Activated CD4-positive, alpha-beta memory T cell treated with anti-CD3 and anti-CD28 coated beads for 36 hours (primary cell): ENCODE measurements at places on chromosomes 16 and 17. TPM values are rescaled to one million over a fixed set of nuclear protein-coding genes. Genes with fewer than 3 reads are reported as not detected.

DNA sequence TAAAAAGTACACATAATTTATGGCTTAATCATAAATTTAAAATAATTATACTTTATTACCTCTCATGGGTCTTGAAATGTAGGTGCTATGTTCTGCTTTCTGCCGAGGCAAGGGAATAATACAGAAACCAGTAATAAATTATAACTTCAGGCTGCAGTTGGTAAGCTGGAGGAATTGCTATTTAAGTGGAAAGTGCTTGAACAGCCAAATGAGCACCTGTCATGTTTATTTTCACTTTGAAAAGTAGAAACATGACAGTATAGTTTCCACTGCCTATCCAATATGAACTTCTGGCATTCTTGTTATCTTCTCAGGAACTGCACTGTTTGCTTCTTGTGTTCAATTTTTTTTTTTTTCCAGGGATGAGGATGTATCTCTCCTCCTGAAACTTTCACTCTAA lies 146.0 kb downstream of the FTO start:
- H3K4me1 ChIP-seq, result peaks cover 10% of the 10 kb centered on the region
- H3K27ac ChIP-seq, result no peak overlapping the region
- peaks cover 28% of the 10 kb centered on the region for H3K36me3 ChIP-seq
- H3K27me3 ChIP-seq, result no peaks in the 10 kb centered on the region

DNA sequence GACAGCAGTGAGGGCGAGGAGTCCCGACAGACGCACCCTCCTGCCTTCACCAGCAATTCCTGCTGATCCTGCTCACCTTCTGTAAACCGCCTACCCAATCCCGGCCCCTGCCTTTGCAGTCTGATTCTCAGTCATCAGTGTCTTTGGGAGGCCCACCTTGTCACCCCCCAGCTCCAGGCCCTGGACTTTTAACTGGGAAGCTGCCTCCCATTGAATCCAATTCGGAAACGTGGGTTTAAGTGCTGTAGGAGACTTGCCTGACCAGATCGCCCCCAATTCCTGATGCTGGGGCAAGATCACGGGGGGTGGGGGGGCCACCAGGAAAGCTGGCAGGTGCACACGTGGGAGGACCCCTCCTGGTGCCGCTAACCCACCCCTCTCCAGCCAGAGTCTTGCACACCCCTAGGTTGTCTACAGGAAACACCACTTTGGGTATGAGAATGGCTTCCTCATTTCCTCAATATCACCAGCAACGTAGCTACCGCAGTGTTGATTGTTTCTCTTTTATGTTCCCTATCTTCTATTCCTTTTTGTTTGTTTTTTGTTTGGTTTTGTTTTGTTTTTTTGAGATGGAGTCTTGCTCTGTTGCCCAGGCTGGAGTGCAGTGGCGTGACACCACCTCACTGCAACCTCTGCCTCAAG lies 46.6 kb upstream of the CMIP start:
- H3K4me1 ChIP-seq, result no peaks in the 10 kb centered on the region
- no peaks in the 10 kb centered on the region for H3K27me3 ChIP-seq
- H3K4me3 ChIP-seq, result no peak overlapping the region
- H3K36me3 ChIP-seq, result no peaks in the 10 kb centered on the region

DNA sequence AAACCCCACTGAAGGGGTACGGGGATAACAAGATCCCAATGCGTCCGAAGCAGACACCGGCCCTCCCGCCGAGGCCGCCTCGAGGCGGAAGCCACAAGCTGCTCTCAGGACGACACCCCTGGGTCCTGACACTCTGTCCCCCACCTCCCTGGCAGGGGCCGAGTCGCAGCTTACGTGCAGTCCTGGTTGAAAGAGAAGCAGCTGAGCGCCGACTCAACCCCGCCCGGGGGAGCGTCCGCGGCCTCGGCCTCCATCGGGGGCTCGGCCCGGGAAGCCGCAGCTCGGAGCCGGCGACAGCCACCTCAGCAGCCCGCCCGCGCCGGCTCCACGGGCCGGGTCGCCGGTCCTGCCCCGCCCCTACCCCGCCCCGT lies at the start of gene WIPI1:
Gene WIPI1 (minus strand): TSS at position 329 of the 371 bp plus-strand sequence. CDS start 75 bp downstream, at position 254.
- H3K27me3 ChIP-seq, result no peaks in the 10 kb centered on the region
- H3K36me3 ChIP-seq, result peaks cover 1% of the 10 kb centered on the region
- DNase-seq, result no peak
- peak within 1 kb of the TSS; percentile 82 for H3K4me3 ChIP-seq
- peak within 1 kb of the TSS; percentile 68 for H3K27ac ChIP-seq

Gene PDE6G
- total RNA-seq, result 1.5 TPM

DNA sequence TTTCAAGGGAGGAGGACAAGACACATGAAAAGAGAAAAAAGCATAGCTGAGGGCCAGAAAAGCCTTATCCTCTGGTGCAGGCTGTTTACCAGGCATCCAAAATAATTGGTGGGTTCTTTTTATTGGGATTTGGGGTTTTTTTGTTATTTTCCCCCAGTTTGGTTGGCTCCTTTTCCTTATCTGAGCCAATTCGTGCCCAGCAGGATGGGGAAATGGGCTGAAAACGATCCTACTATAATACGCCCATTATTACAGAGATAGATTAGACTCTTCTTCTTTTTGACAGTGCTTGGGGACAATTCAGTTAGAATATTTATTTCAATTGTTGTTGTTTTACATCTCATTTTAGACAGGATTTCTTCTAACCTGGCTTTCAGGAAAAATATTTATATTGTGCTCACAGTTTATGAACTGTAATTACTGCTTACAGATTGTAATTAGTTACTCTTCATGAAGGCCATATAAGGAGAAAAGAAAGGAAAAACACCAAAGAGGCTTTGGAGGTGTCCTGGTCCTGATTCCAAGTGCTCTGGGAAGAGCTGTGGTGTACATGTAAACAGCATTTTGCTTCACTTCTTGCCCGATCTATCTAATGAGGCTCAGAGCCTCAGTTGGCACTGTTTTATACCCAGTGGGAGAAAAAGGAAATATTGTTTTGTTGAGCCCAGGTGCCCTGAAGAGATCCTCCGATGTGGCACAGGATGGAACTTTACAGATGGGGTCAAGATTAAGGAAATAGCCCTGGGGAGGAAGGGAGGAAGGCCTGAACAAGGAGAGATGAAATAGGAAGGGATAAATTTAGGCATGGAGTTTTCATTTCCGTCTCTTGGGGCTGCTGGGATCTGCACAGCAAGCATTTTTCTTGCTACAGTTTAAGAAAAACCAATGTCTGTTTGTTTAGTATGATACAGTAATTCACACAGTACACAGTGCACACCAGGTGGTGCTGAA lies 611 bp upstream of the ANKRD40 start:
- peak overlapping the region; percentile 96 for H3K27ac ChIP-seq
- H3K4me1 ChIP-seq, result peaks cover 45% of the 10 kb centered on the region
- H3K27me3 ChIP-seq, result no peaks in the 10 kb centered on the region
- H3K36me3 ChIP-seq, result peaks cover 14% of the 10 kb centered on the region

- peak overlapping the region; percentile 31 for H3K4me3 ChIP-seq
- peaks cover 28% of the 10 kb centered on the region for H3K36me3 ChIP-seq
- DNase-seq, result no peak
Observed at GRCh38 chr17:66667090-66667489, 167.8 kb upstream of the CACNG5 start.

GRCh38 chr16:85602402-85603202 lies 10.5 kb upstream of the GSE1 start:
- no peak overlapping the region for H3K27ac ChIP-seq
- peaks cover 3% of the 10 kb centered on the region for H3K4me1 ChIP-seq
- DNase-seq, result no peak

- peaks cover 58% of the 10 kb centered on the region for H3K4me1 ChIP-seq
- DNase-seq, result peak; percentile 89
- H3K36me3 ChIP-seq, result peaks cover 81% of the 10 kb centered on the region
- no peaks in the 10 kb centered on the region for H3K27me3 ChIP-seq
- peak overlapping the region; percentile 77 for H3K27ac ChIP-seq
- H3K4me3 ChIP-seq, result peak overlapping the region; percentile 55
Observed at GRCh38 chr17:50139950-50140885, 10.3 kb upstream of the SAMD14 start.

GRCh38 chr16:345772-346171 lies 6.8 kb downstream of the AXIN1 start:
- peaks cover 74% of the 10 kb centered on the region for H3K4me1 ChIP-seq
- no peaks in the 10 kb centered on the region for H3K27me3 ChIP-seq
- H3K27ac ChIP-seq, result no peak overlapping the region
- DNase-seq, result peak; percentile 76
- no peak overlapping the region for H3K4me3 ChIP-seq

DNA sequence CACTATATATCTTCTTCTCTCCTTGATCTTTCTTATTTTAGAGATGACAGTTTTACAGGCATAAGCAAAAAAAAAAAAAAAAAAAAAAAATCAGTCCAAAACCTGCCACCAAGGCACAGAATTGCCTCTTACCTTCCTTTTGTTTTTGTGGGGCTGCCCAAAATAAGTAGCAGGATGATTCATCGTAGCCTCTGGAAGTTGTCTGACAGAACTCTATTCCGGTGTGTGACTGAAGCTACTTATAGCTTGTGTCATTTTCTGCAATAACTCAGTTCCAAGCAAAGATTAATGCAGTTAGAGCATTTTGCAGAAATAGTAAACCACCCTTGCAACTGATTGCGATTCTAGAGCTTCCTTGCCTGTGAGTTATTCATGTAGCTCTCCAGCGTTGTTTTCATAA lies 186.8 kb downstream of the KIF2B start:
- H3K36me3 ChIP-seq, result no peaks in the 10 kb centered on the region
- H3K4me3 ChIP-seq, result no peak overlapping the region
- no peaks in the 10 kb centered on the region for H3K27me3 ChIP-seq
- no peak for DNase-seq
- no peaks in the 10 kb centered on the region for H3K4me1 ChIP-seq

GRCh38 chr16:11964761-11965551 lies at the start of gene TNFRSF17:
TNFRSF17 (plus strand) TSS chr16:11965210; CDS start chr16:11965325, 115 bp downstream.
- H3K27ac ChIP-seq, result no peak within 1 kb of the TSS
- no peaks in the 10 kb centered on the region for H3K4me1 ChIP-seq
- H3K4me3 ChIP-seq, result no peak within 1 kb of the TSS
- DNase-seq, result no peak
- H3K27me3 ChIP-seq, result no peaks in the 10 kb centered on the region
- H3K36me3 ChIP-seq, result no peaks in the 10 kb centered on the region

Gene CCL22
- total RNA-seq, result 1.5 TPM

- H3K4me3 ChIP-seq, result no peak overlapping the region
- H3K4me1 ChIP-seq, result peaks cover 18% of the 10 kb centered on the region
- peaks cover 13% of the 10 kb centered on the region for H3K36me3 ChIP-seq
- H3K27me3 ChIP-seq, result no peaks in the 10 kb centered on the region
- no peak overlapping the region for H3K27ac ChIP-seq
- peak; percentile 70 for DNase-seq
Observed at GRCh38 chr17:29572691-29573557, 4.4 kb downstream of the TP53I13 start.

DNA sequence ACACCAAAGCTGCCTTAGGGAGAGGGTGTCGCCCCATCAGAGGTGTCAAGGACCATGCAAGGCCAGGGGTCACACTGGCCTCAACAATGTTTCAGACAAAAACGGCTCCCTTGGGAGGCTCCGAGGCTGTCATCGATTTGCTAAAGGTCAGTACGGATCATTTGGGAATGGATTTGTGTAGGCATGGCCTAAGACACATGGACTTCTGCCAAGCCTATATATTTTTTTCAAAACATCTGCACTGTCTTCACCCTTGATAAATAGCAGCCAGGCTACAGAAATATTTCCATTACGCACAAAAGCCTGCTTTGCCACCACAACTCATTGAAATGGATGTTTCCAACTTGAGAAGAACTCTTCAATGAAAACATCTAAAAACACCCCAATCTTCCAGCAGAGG lies 10.3 kb downstream of the CUEDC1 start:
- no peak overlapping the region for H3K4me3 ChIP-seq
- H3K27ac ChIP-seq, result no peak overlapping the region
- H3K4me1 ChIP-seq, result peaks cover 39% of the 10 kb centered on the region
- no peaks in the 10 kb centered on the region for H3K36me3 ChIP-seq

Gene SOST
- not detected for total RNA-seq

Gene TEKT5
- total RNA-seq, result not detected

Gene PSMB10
- total RNA-seq, result 193 TPM

DNA sequence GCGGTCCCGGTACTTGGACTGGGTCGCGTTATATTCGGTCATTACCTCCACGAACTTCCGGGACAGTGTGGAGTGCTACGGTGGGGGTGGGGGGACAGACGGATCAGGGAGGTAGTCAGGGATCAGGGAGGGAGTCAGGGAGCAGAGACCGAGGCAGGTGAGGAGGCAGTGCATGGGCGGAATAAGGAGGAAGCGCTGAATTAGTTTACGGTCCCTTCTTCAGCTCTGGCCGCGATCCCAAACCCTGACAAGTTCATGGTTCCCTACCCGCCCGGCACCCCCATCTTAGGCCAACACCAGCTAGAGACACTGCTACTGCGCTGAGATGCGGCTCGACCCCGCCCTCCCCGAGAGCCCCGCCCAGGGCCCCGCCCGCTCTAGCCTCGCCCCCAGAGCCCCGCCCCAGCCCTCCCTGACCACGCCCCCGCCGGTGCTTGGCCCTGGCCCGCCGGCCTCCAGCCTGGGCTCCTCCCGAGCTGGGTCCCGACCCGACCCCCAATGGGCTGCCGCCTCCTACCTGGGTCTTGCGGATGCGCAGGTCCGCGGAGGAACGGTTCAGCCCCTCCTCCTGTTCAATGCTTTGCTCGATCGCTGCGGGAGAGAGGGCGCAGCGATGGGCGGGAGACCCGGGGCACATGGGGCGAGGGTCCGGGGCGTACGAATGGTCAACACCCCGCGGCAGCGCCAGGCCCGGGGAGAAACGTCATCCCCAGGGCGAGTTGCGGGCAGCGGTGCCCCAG lies 12.1 kb downstream of the HSD3B7 start:
- H3K27ac ChIP-seq, result no peak overlapping the region
- peaks cover 1% of the 10 kb centered on the region for H3K27me3 ChIP-seq
- peaks cover 12% of the 10 kb centered on the region for H3K4me1 ChIP-seq
- DNase-seq, result peak; percentile 90
- H3K36me3 ChIP-seq, result no peaks in the 10 kb centered on the region

DNA sequence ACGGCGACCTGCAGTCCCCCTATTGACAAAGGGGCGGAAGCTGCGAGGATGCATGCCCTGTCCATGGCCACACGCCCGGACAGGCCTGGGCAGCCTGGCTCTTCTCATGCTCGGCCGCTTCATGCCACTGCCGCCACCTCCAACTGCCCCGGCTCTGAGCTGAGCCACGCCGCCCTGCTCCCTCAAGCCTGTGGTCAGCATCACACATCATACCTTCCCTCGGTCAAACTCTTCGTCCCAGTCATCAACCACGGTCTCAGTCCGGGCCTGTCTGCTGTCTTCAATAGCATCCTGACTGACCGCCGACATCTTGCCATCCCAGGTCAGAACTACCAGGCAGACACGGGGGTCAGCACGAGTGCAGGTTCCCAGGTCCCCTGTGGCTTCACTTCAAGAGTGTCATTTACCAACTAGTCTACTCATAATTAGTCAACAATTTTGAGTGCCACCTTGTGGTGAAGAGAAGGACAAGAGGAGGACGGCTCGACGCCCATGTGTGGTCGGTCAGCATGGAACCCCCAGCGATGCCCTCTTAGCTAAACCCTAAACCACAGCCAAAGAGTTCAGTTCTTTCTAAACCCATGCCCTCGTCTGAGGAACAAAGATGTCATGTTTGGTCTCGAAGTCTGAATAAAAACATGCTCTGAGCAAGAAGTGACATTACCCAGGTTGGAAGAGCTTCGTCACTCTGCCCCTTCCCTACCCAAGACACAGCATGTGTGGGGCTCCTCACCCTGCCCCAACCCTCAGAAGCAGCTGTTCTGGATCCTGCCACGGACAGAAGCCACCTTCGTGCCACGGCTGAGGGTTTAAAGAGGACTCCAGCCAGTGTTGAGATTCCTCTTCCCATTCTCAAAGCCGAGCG lies 16.9 kb upstream of the CYTH1 start:
- DNase-seq, result peak; percentile 49
- H3K27ac ChIP-seq, result peak overlapping the region; percentile 86
- no peak overlapping the region for H3K4me3 ChIP-seq
- no peaks in the 10 kb centered on the region for H3K27me3 ChIP-seq

Gene VPS9D1
- total RNA-seq, result 2.9 TPM

Gene MPP2
- total RNA-seq, result 1.8 TPM
